ENCODE measurements at places on chromosomes 11 and 22.

DNA sequence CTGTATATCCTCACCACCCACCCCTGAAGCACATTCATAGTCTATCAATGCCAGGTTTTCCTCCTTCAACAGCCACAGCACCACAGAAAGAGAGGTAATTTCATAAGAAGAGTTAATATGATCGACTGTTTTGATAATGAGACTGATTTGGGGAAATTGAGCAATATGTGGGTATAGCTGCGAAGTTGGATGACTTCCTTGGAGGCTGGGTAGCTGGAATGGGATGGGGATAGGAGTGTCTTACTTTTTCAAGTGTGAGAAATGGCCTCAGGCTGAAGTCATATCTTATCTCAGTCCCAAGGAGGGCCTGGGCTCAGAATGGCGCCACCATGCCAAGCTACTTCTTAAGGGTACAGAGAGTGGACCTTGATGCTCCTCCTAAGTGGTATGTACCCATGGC, 187.6 kb upstream of the CCDC90B start:
- no peak for DNase-seq

DNA sequence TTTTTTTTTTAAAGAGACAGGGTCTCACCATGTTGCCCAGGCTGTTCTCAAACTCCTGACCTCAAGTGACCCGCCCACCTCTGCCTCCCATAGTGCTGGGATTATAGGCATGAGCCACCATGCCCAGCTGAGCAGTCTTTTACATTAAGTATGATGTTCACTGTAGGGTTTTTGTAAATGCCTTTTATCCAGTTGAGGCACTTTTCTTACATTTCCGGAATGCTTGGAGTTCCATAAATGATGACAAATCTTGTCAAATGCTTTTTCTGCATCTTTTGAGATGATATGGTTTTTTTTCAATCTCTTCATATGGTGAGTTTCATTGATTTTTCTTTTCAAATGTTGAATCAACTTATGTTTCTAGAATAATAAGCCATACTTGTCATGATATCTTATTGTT, 29.4 kb upstream of the CTTN start:
- DNase-seq = no peak

GRCh38 chr22:20545681-20546521, 38.5 kb downstream of the MED15 start:
- DNase-seq = no peak

DNA sequence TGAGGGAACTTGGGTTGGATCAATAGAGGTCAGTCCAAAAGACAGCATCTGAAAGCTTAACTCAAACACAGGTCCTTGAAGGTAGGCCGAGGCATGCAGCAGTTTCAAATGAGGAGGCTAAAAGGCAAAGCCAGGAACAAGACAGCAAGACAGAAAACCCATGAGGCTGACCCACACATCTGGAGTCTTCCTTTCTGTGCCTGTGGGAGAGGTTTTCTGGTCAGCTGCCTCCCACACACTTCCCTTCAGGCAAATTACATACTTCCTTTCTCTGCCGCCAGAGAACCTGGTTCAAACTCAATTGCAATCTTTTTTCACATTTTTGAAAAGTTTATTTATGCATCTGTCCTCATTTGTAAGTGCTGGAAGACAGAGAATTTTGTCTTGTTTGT, 29.8 kb upstream of the CRTAM start:
- DNase-seq = no peak
